Upper lobe of right lung (tissue), 1 donor: ENCODE measurements at places on chromosomes 13 and 19. TPM values are rescaled to one million over a fixed set of nuclear protein-coding genes. Genes with fewer than 3 reads are reported as not detected.

- peaks cover 22% of the 10 kb centered on the region for H3K4me1 ChIP-seq
- H3K27me3 ChIP-seq, result peaks cover 36% of the 10 kb centered on the region
- peak within 1 kb of the TSS; percentile 55 for H3K4me3 ChIP-seq
- no peaks in the 10 kb centered on the region for H3K36me3 ChIP-seq
Observed at GRCh38 chr13:43786766-43787517, at the start of gene ENOX1. TSS of gene ENOX1 (minus strand) at chr13:43786972.

DNA sequence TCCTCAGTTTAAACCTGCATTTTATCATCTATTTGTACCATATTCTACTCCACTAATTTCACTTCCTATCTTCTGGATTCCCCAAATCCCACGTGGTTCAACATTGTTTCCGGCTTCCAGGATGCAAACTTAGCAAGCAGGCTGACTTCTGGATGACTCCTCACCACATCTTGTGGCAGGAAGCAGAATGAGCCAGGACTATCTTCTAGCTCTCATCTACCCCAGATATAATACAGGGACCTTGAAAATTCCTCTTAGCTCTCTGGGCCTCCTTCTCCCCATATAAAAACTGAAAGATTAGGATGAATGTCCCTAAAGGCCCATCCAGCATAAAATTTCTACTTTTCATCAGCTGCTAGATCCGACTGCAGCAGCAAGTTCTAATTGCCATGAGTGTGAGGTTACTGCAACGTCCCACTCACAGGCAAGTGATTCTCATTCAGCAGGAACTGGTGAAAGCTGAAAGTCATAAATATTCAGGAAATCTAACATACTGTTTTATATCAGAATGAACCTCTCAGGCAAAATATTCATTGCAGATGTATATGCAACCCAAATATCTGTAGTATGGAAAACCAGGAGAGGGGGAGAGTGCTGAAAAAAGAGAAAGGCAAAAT is 93.4 kb downstream of the KCTD12 start:
- H3K27ac ChIP-seq, result peak overlapping the region; percentile 12
- H3K36me3 ChIP-seq, result no peaks in the 10 kb centered on the region
- peaks cover 4% of the 10 kb centered on the region for H3K4me1 ChIP-seq
- DNase-seq, result no peak
- H3K27me3 ChIP-seq, result no peaks in the 10 kb centered on the region

DNA sequence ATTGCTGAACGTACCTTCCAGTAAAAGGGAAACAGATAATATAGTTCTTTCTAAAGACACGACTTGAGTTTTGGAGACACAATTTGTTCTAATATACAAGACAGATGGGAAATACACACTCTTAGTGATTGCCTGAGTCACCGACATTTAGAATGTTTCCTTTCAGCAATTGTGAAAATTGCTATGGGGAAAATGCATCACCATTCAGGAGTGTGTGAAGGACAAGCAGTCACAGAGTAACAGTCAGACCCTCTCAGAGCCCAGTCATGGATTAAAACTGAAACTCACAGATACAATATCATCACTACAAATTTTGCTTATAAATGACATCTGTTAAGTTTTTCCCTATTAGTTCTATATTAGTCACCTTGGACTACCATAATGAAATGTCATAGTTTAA is 286.1 kb downstream of the SPRY2 start:
- no peak overlapping the region for H3K4me3 ChIP-seq
- DNase-seq, result no peak
- H3K27ac ChIP-seq, result no peak overlapping the region
- no peaks in the 10 kb centered on the region for H3K4me1 ChIP-seq
- no peaks in the 10 kb centered on the region for H3K27me3 ChIP-seq

Gene OR7D2
- total RNA-seq, result 0.52 TPM

Gene ZNF256
- 5.8 TPM for total RNA-seq

GRCh38 chr19:8261881-8262280 is 46.3 kb downstream of the CD320 start:
- H3K27me3 ChIP-seq, result no peaks in the 10 kb centered on the region
- DNase-seq, result peak; percentile 59
- no peak overlapping the region for H3K27ac ChIP-seq
- no peaks in the 10 kb centered on the region for H3K4me1 ChIP-seq
- peaks cover 5% of the 10 kb centered on the region for H3K36me3 ChIP-seq
